Dorsolateral prefrontal cortex (tissue), 122 donors: ENCODE measurements at places on chromosomes 3 and 15. TPM values are rescaled to one million over a fixed set of nuclear protein-coding genes. Genes with fewer than 3 reads are reported as not detected.

The WNT5A gene
- 7.2 TPM for total RNA-seq

The UACA gene
- total RNA-seq = 25.2 TPM

The RSL24D1 gene
- total RNA-seq = 61.6 TPM

The EFHB gene
- total RNA-seq = 1.7 TPM

The KIF15 gene
- 1.1 TPM for total RNA-seq

The CLRN1 gene
- total RNA-seq = not detected

The CAMKV gene
- total RNA-seq = 198 TPM

The DOCK3 gene
- 98.4 TPM for total RNA-seq

The SLC12A1 gene
- total RNA-seq = 1.0 TPM

The APOD gene
- total RNA-seq = 302 TPM

The SAXO2 gene
- total RNA-seq = 15.3 TPM

The KBTBD13 gene
- not detected for total RNA-seq

The PLA2G4D gene
- total RNA-seq = not detected

The TM4SF18 gene
- total RNA-seq = 7.3 TPM

The ADCY5 gene
- 80.4 TPM for total RNA-seq

The NGLY1 gene
- 48.2 TPM for total RNA-seq

The SETD2 gene
- 57.9 TPM for total RNA-seq

GRCh38 chr3:133926736-133927539 is 31.3 kb upstream of the RAB6B start:
- no peak for DNase-seq

DNA sequence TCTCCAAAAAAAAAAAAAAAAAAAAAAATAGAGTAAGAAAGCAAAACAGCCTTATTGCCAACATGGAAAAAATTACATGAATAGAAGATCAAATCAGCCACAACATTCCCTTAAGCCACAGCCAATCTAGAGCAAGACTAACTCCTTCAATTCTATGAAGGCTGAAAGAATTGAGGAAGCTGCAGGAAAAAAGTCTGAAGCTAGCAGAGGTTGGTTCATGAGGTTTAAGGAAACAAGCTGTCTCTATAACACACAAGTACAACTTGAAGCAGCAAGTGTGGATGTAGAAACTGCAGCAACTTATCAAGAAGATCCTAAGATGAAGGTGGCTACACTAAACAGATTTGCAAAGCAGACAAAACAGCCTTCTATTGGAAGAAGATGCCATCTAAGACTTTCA is 9.3 kb downstream of the PARL start:
- DNase-seq = no peak

GRCh38 chr15:56369234-56369633 is 4.0 kb downstream of the TEX9 start:
- no peak for DNase-seq

DNA sequence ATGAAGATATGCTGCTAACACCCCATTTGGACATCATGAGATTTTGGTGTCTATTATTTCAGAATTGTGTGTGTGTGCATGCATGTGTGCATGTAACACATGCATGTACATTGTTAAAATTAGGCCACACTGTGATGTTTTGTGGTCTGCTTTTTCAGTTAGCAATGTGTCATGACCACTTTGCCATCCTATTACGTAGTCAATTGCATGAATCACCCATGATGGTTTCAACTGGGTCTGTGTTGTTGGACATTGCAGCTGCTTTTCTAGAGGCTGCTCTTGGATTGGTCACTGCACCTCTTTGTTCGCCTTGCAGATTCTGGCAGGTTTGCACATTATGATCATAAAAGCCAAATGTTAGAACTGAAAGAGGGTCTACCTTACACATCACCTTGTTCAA is 101.0 kb upstream of the THBS1 start:
- no peak for DNase-seq

GRCh38 chr3:187958432-187959003 is 195.4 kb upstream of the LPP start:
- DNase-seq = no peak

DNA sequence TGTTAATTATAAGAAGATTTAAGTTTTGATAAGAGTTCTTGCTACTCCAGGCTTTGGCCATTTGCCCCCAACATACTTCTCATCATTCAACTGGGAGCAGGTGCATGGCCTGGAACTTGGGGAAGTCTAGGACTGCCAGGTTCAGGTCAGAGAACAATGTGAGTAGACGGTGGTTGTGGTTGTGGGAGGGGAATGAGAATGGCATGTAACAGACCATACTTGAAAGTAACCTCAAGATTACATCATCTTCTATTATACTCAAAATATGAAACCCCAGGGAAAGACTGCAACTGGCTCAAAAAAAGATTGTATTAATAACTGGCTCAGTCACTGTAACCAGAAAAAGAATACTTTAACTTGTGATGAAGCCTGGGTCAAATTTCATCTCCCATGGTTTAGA is 364.9 kb upstream of the DPPA4 start:
- no peak for DNase-seq

GRCh38 chr3:102000620-102001209 is 151.4 kb downstream of the NFKBIZ start:
- DNase-seq = no peak

- no peak for DNase-seq
Observed at GRCh38 chr3:123104550-123104949, 37.7 kb downstream of the PDIA5 start.

- no peak for DNase-seq
Observed at GRCh38 chr3:17133632-17134545, 249.1 kb downstream of the PLCL2 start.

DNA sequence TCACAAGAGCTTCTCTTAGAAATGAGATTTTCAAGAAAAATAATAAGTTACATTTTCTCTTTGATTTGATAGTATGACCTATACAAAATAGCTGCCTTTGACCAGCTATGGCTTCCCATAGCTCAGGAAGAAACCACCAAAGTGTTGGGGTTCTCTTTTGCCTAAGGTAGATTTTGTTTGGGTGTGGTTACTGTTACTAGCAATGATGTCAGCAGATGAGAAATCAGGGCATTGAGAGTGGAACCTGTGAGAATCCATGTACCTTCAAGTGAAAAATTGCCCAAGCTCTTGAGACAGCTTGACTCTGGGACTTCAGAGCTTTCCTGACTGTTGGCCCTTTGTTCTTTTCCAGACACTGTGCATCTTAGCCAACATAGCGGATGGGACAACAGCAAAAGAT is 45.6 kb downstream of the NME9 start:
- no peak for DNase-seq

- DNase-seq = no peak
Observed at GRCh38 chr15:57500256-57500655, 91.4 kb upstream of the MYZAP start.

DNA sequence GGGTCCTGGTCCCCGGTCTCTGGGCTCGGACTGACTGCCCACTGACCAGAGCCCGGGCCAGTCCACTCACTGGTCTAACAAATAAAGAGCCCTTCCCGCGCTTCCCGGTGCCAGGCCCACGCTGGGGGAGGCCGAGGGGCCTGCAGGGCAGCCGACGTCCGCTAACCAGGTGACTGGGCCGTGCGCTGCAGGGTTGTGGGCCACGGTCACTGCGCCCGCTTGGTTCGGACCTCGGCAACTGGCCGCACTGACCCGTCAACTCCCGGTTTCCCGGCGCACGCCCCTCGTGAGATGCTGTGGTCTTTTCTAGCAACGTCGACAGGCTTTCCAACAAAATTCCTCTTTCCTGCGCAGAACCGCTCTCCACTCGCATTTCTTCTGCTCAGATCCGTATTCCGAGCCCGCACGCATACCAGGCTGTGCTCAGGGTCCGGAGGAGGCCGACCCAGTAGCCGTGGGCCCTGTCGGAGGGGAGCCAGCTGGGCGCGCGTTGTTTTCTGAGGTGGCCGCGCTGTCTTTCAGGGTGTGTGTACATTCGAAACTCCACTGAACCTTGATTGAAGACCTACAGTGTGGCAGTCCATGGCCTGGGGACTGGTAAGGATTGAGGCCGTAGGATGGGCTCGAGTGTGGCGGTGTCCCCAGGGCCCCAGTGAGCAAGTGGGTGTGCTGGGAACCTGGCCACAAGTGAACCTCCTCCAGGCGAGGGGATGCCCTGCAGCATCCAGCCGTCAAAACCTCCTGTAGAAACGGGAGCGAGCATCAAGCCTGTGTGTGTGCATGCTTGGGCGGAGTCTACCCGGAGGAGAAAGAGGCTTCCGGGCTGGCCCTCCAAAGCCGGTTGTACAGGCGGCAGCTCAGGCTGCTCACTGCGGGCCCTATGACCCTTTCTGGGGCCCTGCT is 875 bp upstream of the NT5DC2 start:
- peak; percentile 44 for DNase-seq

DNA sequence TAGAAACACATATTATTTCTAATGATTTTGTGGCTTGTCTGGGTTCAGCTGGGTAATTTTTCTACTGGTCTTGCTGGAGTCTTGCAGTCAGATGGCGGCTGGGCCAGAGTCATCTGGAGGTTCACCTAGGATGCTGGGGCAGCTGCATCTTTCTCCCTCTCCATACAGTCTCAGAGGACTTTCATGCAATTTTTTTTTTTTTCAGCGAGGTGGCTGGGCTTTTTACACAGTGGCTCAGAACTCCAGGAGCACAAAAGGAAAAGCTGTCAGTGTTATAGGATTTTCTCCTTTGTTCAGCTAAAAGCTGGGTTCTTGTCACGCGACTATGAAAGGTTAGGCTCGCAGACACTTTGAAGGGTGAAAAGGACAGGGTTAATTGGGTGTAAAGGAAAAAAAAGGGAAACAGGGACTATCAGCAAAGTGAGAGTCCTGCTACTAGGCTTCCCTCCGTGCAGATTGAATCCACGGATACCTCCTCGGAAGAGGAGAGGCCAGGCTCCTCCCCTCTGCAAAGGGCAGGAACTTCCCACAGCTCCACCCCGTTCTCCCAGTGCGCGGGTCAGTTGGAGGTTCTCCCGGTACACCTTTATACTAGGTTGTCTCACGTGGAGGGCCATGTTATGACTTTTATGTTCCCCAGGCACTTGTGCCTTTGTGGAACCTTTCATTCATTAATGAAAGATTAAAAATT is 44.3 kb downstream of the ADGRG7 start:
- no peak for DNase-seq

GRCh38 chr3:139020868-139021234 is at the start of gene PRR23B:
PRR23B (minus strand) TSS chr3:139020926; CDS start chr3:139020661, 265 bp downstream.
- DNase-seq = no peak

DNA sequence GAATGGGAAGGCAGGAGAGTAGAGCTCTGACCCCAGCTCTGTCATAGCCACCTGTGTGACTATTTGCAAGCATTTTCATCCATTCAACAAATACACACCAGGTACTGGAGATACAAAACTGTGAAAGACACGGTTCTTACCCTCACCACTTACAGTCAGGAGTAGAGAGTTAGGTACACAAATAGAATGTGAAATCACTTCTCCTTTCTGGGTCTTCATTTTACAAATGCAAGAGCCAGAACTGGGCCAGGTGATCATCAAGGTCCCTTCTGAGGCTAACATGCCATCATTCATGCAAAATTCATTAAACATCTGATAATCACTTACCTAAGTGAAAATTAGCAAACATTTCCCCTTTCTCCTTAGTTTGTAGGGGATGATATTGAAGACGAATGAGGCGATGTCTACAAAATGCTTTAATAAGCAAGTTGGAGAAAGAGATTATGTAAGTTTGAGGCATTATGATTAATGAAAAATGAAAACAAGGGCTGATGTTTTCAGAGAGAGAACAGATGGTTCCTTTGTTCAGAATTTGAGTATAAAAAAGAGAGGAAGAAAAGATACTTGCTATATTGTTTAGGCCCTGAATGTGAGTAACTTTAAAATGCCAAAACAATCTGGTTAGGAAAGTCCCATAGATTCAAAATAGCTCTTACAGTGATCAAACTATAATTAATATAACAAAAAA is 88.6 kb downstream of the LPP start:
- no peak for DNase-seq

DNA sequence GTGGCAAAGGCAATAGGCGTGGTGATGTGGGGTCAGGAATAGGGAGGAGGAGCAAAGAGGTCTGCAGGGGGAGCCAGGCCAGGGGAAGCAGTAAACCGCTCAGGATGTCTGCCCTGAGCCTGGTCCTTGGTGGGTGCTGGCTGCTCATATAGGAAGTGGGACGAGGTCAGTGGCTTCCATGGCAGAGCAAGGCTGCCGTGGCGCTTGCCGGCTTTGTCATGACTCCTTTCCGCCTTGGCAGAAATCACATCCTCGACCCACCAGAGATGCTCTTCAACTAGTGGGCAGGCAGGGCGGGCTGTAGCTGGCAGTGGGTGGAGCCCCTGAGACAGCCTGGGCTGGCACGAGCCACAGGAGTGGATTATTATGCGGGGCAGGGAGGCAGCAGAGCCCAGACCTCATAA is 13.1 kb upstream of the SKOR1 start:
- no peak for DNase-seq

DNA sequence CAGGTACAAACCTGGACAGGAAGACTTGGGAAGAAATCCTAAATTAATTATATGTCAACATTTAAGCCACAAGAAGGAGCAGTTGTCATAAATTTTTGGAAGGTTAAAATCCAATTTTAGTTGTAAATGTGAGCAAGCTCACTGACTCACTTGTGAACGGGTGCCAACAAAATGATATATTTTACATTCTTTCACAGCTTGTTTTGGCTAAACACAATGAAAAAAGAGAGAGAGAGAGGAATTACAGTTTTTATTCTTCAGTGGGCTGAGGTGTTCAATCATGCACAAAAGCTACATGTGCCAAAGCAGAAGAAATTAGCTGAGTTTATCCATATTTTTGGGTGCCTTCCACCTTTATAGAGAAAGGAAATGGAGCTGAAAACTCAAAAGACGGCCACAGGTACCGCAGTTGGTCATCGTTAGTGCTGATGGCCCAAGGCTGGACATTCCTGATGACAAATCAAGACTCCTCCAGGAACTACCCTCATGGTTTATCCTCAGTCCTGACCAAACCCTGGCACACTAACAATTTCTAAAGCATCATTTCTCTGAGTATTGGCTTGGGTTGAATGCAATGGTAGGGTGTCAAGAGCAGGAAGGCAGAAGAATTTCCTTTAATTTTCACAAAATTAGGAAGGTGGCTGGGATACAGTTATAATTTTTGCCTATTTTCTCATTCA is 37.6 kb upstream of the WNT5A start:
- no peak for DNase-seq

GRCh38 chr3:76134166-76134565 is 348.8 kb upstream of the ZNF717 start:
- no peak for DNase-seq

GRCh38 chr15:27725731-27726130 is 373.4 kb downstream of the OCA2 start:
- no peak for DNase-seq

DNA sequence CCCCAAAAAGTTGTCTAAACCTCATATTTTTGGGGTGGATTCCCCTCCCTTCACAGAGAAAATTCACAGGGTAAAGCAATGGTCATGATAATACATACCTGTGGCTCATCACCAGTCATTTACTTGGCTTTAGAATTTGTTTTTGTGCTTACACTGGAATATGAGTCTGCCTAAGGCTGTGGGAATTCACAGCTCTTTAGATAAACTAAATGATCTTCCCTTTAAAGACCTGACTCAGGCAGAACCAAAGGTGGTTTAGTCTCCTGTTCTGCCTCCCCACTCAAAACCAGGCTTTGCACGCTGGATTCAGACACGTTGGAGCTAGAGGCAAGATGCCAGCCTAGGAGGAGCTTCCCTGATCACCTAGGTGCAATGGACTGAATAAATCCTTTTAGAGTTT is 40.3 kb upstream of the BNC1 start:
- DNase-seq = no peak
